ENCODE measurements at places on chromosomes 5 and 9.
A peak's percentile ranks its signal among the peaks of the same experiment; 100 is the strongest.

GRCh38 chr9:87695523-87695922, 30.4 kb upstream of the CTSL start:
- DNase-seq: no peak

DNA sequence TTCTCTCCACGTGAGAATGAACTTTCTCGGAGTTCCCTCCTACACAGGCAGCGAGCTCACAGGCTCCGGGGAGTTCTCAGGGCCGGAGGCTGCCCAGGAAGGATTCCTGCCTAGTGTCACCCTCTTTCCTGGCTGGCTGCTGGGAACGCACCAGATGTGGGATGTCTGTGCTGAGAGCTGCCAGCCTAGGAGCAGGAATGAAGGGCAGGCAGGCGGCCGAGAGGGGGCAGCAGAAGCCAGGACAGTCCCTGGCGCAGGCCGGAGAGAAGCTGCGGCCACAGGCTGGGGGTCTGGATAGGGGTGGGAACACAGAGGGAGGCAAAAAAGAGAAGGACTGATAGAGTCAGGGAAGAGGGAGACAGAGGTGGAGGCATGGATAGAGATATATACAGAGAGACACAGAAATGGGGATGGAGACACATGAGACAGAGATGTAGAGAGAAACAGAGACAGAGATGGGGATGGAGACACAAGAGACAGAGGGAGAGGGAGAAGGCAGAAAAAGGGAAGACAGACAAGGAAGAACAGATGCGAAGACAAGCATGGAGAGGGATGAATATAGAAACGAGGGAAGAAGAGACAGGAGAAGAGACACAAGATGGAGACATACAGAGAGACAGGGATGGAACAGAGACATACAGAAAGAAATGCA, 25.3 kb upstream of the ENHO start:
- no peak for DNase-seq

GRCh38 chr5:169157064-169157463, 143.9 kb downstream of the SLIT3 start:
- no peak for DNase-seq

DNA sequence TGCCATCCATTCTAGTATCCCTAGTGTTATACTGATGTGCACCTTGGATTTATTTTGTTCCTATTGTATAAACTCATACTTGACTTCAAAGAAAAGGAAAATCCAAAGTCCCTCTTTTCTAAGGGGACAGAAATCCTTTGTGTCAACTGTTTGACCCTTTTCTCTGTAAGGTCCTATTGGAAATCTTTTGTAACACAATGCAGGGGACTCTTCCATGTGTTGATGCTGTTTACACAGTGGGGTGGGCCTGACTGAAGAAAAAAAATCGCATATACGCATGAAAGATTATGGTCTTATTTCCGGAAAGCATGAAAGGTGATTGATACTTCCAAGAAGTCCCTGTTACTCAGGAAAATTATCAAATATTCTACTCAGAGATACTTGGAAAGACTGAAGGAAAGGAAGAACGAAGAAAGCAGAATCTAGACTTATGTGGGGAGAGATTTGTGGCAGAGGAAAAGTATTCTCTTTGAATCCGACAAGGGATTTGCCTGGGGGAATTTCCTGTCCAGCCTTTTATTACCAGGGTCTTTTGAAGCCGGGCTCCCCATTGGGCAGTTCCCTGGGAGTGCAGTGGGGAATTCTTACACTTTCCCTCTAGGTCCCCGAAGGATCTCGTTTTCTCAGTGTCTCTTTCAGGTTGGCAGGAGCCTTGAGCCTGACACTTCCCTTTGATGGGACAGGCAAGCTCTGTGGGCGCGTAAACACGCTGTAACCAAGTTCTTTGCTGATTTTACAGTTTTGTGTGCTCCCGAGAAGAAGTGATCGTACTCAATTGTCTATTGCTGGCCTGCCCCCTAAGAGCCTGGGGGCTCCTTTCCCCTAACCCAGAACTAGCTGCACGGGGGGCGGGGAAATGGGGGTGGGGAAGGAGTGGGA, 779 bp upstream of the VCAN start:
- no peak for DNase-seq

DNA sequence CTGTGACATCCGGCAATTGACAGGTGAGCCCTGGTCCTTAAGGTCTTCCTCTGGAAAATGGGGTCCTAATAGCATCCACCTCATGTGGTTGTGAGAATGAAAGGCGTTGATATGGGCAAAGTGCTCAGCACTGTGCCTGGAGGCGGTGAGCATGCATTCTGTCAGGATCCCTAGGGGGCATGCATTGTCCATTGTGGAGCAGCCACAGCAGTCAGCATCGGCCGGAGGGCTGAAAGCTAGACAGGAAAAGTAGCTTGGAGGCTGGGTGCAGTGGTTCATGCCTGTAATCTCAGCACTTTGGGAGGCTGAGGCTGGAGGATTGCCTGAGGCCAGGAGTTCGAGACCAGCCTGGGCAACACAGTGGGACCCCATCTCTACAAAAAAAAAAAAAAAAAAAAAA, 122.2 kb downstream of the LHX2 start:
- no peak for DNase-seq

- no peak for DNase-seq
Observed at GRCh38 chr9:128146591-128147120, 2.6 kb upstream of the LCN2 start.

DNA sequence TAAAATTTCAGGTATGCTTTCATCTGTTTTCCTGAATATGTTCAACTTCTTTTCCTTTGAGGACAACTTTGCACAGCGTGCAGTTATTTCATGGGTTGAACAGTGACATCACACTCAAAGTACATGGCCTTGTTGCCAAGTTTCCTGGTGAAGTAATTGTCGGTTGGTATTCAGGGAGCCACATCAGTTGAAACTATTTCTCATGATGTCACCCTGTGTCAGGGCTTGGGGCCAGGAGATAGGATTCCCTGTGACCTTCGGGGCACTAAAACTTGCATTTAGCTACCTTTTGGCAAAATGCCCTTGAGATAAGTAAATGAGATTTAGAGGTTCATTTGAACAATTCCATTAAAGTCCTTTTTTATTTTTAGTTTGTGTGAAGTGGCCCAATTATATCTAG, 383.9 kb downstream of the SH3GL2 start:
- DNase-seq: peak; percentile 7

GRCh38 chr5:107294211-107294550, 376.6 kb downstream of the EFNA5 start:
- DNase-seq: no peak

DNA sequence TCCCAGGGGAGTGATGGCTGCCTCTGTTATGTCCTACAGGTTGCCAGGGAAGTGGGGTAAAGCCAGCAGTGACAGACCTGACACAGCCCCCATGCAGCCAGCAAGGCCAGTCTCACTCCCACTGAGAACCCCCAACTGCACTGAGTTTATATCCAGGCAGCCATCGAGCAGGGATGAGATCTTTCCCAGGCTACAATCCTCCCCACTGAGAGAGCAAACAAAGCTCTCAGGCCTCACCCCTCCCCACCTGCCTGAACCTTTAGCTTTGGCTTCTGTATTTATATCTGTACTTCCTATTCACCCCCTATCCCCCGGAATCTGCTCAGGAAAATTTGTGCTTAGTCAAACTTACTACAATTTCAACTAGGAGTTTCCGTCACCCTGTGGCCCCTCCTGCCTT, 284.1 kb downstream of the FAM170A start:
- no peak for DNase-seq

- no peak for DNase-seq
Observed at GRCh38 chr5:146797658-146798057, 80.9 kb downstream of the PPP2R2B start.

- DNase-seq: no peak
Observed at GRCh38 chr5:33501260-33501659, 60.5 kb downstream of the TARS1 start.

- DNase-seq: no peak
Observed at GRCh38 chr9:101736717-101737116, 1.7 kb downstream of the GRIN3A start.

- no peak for DNase-seq
Observed at GRCh38 chr5:26610577-26610976, 427.8 kb downstream of the CDH9 start.

GRCh38 chr9:136700959-136701667, 11.3 kb upstream of the DIPK1B start:
- no peak for DNase-seq

GRCh38 chr5:73183481-73183891, 10.5 kb downstream of the TMEM174 start:
- DNase-seq: no peak

- no peak for DNase-seq
Observed at GRCh38 chr9:16356196-16356765, 514.2 kb downstream of the BNC2 start.

DNA sequence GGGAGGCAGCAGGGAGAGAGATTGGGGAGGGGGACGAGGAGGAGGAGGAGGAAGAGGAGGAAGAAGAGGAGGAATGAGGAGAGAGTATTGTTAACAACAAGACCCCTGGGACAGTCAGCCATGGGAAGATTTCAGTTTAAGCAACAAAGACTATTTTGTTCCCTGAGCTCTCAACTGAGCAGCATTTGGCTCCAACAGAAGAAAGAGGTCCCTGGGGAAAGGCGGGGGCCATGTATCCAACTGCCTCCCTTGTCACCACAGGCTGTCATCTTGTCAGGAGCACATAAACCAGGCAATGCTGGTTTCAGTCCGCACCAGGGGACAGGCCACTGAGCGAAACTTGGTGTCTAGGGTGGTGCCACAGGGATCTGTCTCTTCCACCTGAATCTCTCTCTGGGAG, 316.1 kb downstream of the TLE1 start:
- no peak for DNase-seq

DNA sequence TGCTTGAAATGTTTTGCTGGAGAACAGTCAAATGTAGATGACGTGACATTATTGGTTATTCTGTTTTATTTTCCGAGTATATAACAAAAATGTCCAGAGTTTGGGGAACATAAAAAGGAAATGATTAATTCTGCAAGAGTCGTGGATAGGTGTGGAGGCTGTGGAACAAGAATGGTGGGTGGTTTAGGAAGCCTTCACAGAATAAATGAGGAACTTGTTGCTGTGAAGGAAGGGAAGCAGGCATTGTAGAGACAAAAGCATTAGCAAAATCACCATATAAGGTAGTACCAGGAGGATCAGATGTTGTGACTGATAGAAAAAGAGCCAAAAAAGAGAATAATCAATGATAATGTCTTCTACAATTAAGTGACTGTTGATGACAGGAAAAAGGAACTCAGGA, 66.2 kb upstream of the CNTLN start:
- DNase-seq: no peak

GRCh38 chr9:126708178-126708577, 94.5 kb downstream of the LMX1B start:
- no peak for DNase-seq

GRCh38 chr9:33619666-33620404, 95.8 kb downstream of the ANKRD18B start:
- no peak for DNase-seq

GRCh38 chr9:104604801-104605200, 626 bp downstream of the OR13C2 start:
- no peak for DNase-seq

DNA sequence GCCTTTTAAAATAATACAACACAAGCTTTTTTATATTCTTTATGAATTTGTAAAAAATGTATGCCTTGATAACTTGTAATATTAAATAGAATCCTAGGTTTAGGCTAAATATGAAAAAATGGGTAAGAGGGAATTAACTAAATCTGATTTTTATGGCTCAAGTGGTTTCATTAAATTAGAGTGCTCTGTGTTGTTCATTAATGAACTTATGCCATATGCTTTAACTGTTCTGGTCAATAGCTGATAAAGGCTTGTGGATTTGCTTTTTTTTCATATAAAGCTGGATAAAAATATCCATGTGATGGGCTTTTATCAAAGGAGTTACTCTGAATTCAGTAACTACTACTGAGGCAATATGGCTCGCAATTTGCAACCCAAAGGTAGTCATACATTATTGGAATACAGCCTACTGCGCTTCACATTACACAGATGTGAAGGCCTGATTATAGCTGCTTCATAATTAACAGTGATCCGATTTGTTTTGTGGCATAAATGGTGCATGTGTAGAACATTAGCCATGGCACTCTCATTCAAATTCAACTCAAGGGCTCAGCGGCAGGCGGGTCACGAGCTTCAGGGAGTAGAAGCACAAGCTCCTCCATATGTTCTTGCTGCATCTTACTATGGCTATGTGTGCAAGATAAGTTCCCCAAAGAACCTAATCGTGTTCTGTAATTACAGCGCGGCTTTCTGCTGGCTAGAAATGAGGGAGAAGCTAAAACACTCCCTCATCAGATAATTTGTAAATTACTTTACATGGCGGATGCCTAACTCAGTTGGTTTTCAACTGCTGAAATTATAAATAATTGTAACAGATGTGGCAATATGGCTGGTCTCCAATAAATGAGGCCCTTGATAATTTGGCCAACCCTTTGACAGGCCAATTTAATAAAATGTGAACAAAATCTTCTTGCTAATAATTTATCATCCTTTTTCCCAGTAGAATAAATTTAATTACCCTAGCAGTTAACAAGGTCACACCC, 188.3 kb downstream of the CNTLN start:
- no peak for DNase-seq

DNA sequence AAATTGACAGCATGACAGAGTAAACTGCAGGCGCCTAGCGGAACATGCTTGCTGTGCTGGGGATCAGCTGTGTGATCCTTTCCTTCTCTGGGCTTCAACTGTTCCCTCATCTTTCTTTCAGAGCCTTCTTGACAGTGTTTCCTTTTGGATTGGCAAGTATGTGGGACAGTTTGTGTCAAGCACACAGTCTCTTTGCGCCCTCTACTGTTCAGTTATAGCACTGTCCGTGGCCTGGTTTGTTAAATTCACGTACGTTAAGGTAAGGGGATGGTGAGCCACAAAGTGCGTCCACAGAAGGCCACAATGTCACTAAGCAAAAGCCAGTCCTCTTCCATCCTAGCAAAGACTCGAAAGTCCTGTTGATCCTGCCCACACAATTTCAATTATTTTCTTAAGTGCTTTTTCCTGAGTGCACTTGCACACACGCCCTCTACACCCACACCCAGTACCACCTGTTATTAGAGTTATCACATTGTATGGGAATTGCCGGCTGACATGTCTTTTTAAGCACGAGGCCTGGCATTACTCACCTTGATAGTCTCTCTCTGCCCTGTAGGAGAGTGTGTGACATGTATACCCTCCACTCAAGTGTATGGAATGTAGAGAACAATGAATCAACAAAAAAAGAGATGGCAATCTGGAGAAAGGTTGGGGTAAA, 22.5 kb upstream of the PTPN3 start:
- peak; percentile 24 for DNase-seq

DNA sequence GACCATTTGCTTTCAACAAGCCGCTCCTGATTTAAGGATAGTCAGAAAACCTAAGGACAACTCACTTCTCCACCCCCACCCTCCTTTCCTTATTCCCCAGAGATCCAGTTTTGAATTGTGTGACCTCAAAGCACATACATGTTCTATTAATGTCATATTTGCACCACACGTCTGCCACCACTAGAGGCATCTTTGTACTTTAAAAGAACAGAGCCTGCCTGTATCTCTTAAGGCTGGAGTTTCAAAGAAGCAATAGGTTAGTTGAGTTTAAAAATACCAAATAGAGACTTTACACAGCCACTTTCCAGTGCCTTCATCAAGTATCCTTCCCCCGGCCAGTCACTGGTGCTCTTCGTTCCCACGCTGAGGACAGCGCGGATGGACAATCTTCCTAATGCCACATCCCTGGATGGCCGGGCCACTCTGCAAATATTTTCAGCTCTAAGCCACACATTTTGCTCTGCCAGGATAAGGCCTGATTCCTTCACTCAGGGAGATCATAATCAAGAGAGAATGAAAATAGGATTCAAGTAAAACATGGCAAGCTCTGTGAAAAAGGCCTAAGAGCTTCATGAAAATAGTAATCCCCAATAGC, 146.3 kb downstream of the SNCAIP start:
- DNase-seq: no peak

- DNase-seq: no peak
Observed at GRCh38 chr9:38063363-38063707, 5.7 kb downstream of the SHB start.
